Stimulated activated CD8-positive, alpha-beta memory T cell treated with anti-CD3 and anti-CD28 coated beads, Interleukin-15, amount 100 ng/mL, for 48 hours (primary cell): ENCODE measurements at places on chromosomes 5 and 9.
A peak's percentile ranks its signal among the peaks of the same experiment; 100 is the strongest.

DNA sequence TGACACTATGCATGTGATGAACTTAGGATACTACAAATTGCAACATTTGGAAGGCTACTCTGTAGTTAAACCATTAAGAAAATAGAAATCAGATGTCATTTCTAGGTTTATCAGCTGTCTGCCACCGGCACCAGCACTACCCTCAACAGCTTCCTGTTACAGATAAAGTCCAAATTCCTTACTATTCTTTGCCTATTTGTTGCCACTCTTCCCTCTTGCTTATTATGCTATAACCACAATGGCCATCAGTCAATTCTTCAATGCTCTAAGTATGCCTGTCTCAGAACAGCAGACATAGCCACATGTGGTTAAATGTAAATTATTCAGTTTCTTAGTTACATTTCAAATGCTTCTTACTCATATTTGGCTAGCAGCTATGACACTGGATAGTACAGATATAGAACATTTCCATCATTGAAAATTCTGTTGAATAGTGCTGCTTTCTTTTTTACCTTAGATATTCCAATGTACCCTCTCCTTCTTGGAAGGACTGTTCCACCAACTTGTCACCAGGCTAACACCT lies 21.0 kb downstream of the DHX29 start:
- DNase-seq: no peak

DNA sequence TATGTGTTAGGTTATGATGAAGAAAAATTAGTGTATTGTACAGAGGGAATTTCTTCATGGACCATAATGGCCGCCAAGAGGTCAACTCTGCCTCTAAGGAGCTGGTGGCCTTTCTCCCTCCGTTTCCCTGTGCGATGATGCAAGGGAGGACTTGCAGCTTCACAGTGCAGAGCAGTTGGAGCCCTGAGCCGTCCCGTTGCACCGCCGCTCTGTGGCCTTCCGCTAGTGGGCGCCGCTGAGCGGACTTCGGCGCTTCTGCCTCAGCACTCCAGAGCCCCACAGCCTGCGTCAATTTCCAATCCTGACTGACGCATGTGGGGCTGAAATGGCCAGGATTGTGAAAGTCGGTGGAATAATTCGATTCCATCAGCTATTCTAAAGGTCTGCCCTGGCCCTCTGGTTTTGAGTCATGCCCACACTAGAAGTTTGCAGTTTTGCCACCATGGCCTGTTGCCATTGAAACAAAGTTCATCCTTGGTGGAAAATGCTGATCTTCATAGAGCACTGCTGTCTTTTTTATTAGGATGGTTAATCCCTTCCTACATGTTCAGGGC lies 22.7 kb upstream of the LECT2 start:
- DNase-seq: peak; percentile 38

- DNase-seq: no peak
These were observed 2.2 kb downstream of the IL17B start for GRCh38 chr5:149376711-149377447.

- no peak for DNase-seq
These were observed 82.6 kb downstream of the DOCK2 start for GRCh38 chr5:169719360-169720314.

DNA sequence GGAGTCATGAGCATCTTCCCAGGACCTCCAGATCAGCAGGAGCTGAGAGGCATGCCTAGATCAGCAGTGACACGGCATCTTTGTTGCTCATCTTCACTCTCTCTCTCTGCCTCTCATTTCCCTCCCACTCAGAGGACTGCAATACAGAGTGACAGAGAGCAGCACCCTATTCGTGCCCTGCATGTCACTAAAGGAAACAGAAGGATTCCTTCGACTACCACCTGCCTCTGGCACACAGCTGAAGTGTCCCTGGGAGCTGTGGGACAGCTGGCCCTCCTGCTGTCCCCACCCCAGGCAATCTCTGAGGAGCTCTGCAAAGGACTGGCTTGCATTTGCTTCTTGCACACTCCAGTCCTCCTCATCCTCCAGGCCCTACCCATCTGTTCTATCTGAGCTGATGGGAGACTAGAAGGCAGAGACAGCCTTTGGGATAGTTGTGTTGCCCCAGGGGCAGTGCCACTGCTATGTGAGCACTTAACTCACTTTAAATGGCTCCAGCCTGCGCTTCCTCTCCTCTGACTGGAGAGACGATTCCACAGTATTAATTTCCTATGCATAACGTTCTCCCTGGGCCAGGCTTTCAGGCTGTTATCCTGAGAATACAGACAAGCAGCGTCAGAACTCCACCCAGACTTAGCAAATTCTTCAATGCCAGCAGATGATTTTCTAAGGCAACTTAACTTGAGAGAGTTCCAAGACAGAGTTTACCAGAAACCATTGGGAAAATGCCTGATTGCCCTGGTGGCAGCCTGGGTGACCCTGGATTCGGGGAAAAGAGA lies 167.6 kb upstream of the MAP1B start:
- no peak for DNase-seq

- DNase-seq: no peak
These were observed 1.4 kb downstream of the NRG2 start for GRCh38 chr5:140041492-140042392.

GRCh38 chr5:160442824-160443431 lies 21.3 kb downstream of the PTTG1 start:
- no peak for DNase-seq

- DNase-seq: no peak
These were observed 9.1 kb upstream of the ZBTB34 start for GRCh38 chr9:126851286-126851880.

GRCh38 chr9:82989929-82990328 lies 73.0 kb downstream of the RASEF start:
- DNase-seq: no peak

DNA sequence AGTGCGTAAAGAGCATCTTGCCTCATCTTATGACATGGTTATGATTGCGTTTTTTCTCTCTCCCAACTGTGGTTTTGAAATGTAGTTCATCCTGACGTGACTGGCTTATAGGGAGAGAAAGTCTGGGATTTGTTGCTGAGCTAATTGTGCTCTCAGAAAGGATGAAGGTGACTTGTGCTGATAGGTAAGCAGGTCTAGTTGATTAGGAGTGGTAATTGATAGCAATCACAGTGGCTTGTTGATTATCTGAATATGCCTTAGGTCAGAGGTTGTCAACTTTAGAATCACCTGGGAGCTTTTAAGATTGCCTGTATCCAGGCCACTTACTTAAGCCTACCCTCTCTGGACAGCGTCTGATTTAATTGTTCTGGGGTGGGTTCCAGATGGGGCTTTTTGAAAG lies 117.8 kb downstream of the TLE4 start:
- DNase-seq: no peak

GRCh38 chr5:77376609-77377300 lies 115.4 kb downstream of the WDR41 start:
- DNase-seq: no peak

DNA sequence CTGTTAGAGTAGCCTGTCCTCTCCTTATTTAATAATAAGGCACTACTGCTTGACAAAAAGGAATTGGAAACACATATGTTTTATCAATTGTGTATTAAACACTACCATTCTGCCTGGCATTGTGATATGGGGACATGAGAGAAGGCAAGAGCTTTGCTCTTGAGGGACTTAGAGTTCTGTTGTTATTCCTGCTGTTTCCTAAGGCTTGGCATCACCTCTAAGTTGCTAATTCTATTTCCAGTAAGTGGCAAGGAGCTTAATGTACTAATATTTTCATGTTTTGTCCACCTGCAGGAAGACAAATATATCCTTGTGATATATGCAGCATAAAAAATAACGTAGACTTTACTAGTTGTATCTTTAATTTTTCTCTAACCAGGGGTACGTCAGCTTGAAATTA lies 12.6 kb downstream of the HMGCR start:
- no peak for DNase-seq

- DNase-seq: no peak
These were observed 402.9 kb upstream of the CLINT1 start for GRCh38 chr5:158261674-158262367.

DNA sequence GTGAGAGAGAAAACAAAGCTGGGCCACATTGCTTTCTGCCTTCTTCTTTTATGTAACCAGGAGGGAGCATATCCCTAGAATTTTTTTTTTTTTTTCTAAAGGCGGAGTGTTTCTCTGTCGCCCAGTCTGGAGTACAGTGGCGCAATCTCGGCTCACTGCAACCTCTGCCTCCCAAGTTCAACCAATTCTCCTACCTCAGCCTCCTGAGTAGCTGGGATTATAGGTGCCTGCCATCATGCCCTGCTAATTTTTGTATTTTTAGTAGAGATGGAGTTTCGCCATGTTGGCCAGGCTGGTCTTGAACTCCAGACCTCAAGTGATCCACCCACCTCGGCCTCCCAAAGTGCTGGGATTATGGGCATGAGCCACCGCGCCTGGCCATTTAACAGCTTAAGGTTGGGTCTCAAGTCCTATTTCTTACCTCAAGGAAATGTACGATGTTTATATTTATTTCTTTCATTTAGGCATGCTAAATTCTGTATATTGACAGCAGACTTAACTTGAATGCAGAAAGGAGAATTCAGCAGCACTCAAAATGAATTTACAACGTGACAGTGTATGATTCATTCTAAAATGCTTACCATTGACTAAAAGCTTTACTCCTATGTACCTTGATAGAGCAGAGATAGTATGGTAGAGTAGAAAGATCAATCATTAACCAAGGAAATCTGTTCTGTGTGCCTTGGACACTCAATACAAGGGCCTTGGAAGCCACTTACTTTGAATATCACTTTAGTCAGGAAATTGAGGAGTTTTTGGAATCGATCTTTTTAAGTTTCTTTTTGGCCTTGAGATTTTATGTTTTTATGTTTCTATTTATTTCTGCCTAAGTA lies 100.9 kb downstream of the F2RL2 start:
- no peak for DNase-seq

DNA sequence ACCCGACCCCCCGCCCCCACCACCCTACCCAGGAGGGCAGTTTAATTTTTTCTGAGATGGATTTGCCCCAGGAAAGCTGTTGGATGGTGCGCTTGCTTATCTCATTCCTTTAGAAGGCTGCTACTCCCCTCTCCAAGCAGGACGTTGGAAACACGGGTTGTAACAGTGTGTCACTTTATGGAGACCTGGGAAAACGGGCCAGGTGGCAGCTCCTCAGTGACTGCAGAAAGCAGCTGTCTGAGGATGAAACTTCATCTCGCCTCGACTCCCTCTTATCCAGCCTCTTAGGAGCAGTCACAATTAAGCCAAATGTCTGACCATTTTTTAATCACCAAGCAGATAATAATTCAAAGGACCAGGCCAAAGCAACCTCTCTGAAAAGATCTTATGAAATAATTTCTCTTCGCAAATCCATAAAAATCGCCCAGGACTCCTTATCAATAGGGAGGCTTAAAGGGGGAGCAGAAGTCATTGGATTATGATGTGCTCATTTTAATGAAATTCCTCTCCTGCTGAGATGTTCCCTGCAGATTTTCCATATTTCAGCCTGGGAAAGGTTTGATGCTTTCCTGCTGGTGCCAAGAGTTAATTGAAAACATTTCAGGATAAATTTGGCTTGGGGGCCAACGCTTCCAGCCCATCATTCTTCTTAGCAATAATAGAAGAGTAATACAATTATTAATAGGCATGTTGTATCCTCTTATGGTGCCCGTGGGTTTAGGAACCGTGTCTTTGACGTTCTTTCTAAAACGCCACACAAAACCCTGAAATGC lies 26.0 kb downstream of the GAS1 start:
- no peak for DNase-seq

- DNase-seq: no peak
These were observed 216.1 kb upstream of the RASA1 start for GRCh38 chr5:87051502-87052113.

DNA sequence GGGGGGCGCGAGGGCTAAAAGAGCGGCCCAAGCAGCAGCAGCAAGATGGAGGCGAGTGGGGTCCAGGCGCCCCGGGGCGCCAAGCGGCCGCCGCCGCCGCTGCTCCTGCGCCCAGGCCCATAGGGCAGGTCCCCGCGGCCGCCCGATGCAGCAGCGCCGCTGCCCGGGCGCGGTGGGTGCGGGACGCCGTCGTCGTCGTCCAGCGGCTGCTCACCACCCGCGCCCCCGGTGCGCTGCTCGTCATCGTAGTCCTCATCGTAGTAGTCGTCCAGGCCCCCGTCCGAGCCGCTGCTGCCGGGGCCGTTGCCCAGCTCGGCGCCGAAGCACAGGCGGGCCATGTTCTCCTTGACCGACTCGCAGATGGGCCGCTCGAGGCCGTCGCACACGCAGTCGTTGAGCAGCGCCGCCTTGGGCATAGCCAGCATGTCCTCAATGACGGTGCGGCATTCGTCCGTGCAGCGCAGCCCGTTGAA lies 1.5 kb downstream of the GAS1 start:
- no peak for DNase-seq

DNA sequence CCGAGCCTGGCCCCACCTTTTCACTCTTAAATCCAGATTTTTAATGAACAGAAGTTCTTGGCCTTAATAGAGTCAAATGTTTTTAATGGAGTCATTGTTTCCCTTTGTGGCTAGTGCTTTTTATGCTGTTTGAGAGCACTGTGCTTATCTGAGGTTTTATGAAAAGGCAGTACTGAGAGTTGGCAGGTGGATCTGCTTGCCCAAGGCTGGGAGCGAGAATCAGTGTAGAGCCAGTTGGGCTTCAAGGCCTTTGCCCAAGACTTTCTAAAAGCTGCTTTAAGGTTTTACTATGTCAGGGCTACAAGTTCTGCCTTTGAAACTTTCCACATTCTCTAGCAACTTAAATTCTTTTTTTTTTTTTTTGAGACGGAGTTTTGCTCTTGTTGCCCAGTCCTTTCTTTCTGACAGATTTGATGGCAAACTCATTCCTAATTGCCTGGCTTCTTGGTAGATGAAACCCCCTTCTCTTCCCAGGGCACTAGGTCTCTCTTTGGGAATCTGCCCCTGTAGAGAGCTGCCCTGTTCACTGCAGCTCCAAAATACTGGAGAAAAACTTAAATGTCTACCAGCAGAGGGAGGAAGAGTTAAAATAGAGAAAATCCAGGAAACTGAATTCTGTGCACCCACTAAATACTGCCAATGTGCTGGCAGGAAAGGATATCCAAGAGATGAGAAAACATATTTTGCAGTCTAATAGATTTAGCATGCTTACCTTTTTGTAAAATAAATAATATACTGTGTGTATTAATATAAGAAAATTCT lies 36.9 kb upstream of the CDK20 start:
- no peak for DNase-seq

- no peak for DNase-seq
These were observed 2.8 kb downstream of the CDH10 start for GRCh38 chr5:24642022-24642421.

DNA sequence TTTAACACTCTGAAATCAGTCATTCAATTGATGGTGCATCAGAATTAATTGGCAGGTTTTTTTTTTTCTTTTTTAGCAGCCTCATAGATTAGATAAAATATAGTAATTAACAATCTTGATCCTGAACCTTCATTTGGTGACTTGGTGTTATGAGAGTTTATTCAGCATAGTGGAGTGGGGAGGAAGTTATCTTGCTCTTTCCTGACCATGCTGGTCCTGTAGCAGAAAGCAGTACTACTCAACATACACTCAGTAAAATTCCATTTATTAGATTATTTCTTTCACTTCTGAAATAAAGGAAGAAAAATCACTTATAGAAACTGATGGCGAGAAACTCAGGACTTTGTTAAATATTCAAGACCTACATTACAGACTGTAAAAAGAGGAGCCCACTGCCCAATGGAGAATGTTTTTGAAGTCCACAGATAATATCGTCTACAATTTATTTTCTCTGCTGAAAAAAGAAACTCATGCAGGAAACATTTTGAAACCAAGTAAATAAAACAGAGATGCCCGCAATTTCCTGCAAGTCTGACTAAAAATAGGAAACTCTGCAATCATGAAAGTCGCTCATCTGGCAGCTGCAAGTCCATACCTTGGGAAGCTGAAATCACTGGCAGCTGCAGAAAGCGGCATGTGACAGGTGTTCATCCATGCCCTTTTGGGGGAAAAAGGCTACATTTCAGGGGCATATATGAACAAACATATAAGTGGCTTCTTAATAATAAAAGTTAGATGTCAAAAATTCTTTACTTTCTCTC lies 233.2 kb upstream of the RFX3 start:
- no peak for DNase-seq

- no peak for DNase-seq
These were observed 47.4 kb downstream of the POLK start for GRCh38 chr5:75558981-75559632.
